Breast epithelium (tissue), 4 donors: ENCODE measurements at places on chromosomes 5 and 9. TPM values are rescaled to one million over a fixed set of nuclear protein-coding genes. Genes with fewer than 3 reads are reported as not detected.

Gene RAB14
- total RNA-seq: 53.1 TPM

Gene ARID3C
- not detected for total RNA-seq

Gene F2RL2
- 2.9 TPM for total RNA-seq

Gene GABRA1
- total RNA-seq: not detected

DNA sequence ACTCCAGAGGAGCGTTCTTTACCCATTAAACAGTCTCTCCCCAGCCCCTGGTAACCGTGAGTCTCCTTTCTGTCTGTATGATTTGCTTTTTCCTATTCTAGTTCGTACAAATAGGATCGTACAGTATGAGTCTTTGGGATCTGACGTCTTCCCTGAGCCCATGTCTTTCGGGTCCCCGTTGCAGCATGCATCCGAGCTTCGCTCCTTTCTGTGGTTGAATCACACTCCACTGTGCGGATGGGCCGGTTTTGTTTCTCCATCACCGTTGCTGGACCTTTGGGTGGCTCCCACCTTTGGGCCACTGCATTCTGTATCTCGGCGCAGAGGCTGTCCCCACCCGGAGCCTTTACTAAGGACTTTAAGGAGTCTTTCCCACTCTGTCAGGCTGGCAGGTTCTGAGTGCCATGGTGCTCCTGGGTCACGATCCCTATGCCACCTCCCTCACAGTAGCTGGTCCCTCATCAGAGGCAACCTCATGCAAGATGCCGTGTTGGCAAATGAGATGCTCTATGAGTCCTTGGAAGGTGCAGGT is 145.7 kb upstream of the COL5A1 start:
- DNase-seq: no peak
- no peak overlapping the region for H3K4me3 ChIP-seq
- no peaks in the 10 kb centered on the region for H3K4me1 ChIP-seq
- peaks cover 6% of the 10 kb centered on the region for H3K27me3 ChIP-seq

- H3K4me3 ChIP-seq: no peak overlapping the region
- peak overlapping the region; percentile 7 for H3K27ac ChIP-seq
- no peaks in the 10 kb centered on the region for H3K27me3 ChIP-seq
- peak; percentile 50 for DNase-seq
These were observed 24.7 kb downstream of the BTF3 start for GRCh38 chr5:73522989-73523388.

DNA sequence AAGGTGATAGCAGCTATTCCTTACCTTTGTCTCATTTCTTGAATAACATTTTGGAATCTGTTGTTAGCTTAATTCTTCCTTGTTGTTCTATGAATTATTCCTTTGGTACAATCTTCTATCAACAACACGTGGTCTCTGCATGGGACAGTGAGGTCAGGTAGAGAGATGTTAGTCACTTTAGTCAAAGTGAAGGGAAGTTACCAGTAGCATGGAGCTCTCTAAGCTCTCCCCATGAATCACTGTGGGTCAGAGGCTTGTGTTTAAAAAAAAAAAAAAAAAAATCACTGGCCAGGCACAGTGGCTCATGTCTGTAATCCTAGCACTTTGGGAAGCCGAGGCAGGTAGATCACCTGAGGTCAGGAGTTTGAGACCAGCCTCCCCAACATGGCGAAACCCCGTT is 116.0 kb downstream of the GOLPH3 start:
- H3K4me3 ChIP-seq: no peak overlapping the region
- H3K4me1 ChIP-seq: no peaks in the 10 kb centered on the region
- H3K36me3 ChIP-seq: no peaks in the 10 kb centered on the region
- H3K27me3 ChIP-seq: no peaks in the 10 kb centered on the region
- no peak for DNase-seq
